ENCODE measurements at places on chromosomes 16 and 17.

DNA sequence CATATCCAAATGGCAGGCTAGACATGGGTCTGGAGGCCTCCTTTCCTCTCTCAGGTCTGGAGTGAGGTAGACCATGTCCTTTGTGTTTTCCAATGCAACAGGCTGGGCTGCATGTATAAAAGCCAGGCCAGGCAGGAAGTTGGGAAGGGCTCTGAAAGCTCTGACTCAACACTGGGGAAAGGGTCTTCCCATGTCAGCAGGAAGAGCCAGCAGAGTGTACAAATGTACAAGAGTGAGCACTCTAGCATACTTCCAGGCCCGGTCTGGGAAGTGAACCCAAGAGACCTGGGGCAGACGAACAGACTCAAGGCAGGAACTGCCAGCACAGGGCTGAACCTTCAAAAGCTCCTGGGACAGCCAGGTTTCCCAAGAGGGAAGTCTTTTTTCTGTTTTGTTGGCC lies 7.0 kb downstream of the ATPAF2 start:
- DNase-seq = no peak

GRCh38 chr17:56290101-56290801 lies 137.0 kb downstream of the ANKFN1 start:
- no peak for DNase-seq

- DNase-seq = no peak
Measured at GRCh38 chr16:57935904-57936303, 35.0 kb downstream of the CNGB1 start.

DNA sequence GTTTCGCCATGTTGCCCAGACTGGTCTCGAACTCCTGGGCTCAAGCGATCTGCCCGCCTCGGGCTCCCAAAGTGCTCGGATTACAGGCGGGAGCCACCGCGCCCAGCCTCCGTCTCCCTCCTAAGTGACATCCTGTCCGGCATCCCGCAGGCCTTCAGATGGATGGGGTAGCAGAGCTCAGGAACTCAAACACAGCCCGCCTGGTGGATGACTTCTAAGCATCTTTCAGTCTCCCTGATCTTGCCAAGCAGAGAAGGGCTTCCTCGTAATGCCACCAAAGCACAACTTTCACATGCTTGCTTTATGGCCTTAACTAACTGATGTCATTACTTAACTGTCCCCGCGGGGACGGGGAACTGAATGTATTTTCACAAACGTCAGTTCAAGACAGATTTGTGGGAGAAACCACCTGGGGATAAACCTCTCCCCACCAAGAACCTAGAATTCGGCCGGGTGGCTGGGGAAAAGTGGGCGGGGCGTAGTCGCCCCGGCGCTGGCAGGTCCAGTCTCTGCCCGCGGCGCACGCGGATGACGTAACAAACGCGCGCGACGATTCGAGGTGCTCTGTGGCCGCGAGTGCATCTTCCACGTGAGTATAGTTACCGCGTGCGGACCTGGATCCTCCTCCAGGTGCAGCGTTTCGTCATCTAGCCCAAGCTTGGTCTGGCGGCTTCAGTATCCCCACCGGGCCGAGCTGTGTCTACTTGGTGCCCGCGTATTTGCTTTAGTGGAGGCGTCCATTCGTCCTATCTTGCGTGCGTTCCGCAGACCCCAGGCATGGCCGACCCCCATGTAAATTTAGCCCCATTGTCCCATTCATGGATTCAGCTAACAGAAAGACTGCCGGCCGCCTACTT lies at the start of gene PFAS:
Gene PFAS (plus strand): TSS at position 539 of the 857 bp plus-strand sequence. CDS start 4,649 bp downstream, outside the sequence.
- peak; percentile 80 for DNase-seq

DNA sequence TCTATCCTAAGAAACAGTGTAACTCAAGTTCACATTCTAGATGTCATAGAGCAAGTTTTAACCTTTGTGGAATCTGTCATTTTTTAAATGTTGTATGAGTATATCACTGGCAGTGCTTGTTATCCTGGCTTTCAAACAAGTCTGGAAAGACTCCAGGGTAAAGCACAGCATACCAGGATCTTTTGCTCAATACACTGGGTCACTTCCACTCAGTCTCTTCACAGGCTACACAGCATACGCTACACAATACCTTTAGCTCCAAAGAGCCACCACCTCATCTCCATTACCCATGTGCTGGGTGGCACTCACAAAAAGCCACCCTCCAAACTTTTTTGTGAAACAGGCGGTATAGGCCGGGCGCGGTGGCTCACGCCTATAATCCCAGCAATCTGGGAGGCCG lies 69.5 kb downstream of the PARN start:
- no peak for DNase-seq

DNA sequence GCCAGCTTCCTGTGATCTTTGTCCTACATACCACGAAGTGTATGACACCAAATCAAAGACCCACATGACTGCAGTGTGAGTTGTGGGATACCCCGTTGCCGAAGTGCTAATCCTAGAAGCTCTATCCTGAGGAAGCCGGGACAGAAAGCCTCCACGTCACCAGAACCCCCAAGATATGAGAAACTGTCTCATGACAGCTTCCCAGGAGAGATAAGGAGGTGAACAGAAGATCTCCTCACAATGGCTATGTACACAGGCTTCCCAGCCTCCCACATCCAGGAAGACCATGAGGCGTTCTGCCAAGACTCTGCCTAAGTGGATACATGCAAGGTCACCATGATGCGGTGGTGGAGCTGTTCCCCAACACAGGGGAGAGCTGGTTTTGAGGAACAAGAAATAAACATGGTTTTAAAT lies 37.1 kb downstream of the TRIM25 start:
- DNase-seq = no peak

GRCh38 chr17:69609473-69610305 lies 195.2 kb downstream of the MAP2K6 start:
- no peak for DNase-seq

DNA sequence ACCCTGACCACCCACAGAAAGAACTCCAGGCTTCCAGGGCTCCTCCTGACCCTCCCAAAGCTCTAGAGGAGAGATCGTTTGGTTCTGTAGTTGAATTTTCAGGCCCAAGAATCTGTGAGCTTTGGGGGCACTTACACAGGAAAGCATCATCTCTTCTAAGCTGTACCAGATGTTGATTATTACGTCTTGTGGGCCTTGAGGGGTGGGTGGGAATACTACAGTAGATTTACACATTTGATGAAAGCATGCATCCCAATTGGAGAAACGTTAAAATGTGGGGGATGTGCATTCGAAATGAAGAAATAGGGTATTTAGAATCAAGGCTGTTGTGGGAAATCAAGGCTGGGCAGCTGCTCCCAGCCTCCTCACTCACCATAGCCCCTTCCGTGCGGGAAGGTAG lies 61.9 kb downstream of the MGAT5B start:
- no peak for DNase-seq

GRCh38 chr16:24769806-24770205 lies 40.4 kb downstream of the TNRC6A start:
- DNase-seq = peak; percentile 27

DNA sequence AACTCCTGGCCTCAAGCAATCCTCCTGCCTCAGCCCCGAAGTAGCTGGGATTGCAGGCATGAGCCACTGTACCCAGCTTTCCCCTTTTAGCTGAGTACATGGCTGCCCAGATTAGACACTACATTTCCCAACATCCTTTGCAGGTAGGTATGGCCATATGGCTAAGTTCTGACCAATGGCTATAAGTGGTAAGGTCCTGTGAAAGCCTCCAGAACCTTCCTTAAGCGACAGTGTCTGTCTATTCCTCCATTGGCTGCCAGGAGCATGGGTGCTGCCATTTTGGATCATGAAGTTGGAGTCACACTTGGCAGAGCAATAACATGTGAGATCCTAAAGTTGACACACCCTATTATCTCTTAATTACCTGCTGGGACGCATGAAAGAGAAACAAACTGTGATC lies 24.4 kb upstream of the CRHR1 start:
- no peak for DNase-seq

GRCh38 chr17:77579131-77579530 lies 379.4 kb upstream of the TNRC6C start:
- DNase-seq = no peak

DNA sequence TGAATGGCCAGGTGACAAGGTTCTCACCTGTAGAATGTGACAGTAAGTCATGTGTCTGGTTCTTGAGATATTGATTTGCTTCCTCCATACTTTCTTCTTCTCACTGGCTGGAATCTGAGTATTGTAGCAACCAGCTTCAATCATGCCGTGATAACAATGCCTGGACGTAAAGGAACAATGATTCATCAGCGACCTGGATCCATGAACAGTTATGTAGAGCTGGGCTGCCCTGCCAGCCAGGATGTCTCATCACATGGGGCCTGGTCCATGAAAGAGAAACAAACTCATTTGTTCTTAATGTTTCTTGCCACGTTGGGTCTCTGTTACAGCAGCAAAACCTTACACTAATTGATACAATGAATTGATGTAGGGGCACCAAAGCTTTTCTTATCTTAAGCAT lies 627.2 kb downstream of the TOX3 start:
- DNase-seq = no peak

- DNase-seq = peak; percentile 4
Measured at GRCh38 chr16:30570636-30571444, 674 bp downstream of the ZNF688 start.

- no peak for DNase-seq
Measured at GRCh38 chr16:10930755-10931093, 11.5 kb downstream of the DEXI start.

DNA sequence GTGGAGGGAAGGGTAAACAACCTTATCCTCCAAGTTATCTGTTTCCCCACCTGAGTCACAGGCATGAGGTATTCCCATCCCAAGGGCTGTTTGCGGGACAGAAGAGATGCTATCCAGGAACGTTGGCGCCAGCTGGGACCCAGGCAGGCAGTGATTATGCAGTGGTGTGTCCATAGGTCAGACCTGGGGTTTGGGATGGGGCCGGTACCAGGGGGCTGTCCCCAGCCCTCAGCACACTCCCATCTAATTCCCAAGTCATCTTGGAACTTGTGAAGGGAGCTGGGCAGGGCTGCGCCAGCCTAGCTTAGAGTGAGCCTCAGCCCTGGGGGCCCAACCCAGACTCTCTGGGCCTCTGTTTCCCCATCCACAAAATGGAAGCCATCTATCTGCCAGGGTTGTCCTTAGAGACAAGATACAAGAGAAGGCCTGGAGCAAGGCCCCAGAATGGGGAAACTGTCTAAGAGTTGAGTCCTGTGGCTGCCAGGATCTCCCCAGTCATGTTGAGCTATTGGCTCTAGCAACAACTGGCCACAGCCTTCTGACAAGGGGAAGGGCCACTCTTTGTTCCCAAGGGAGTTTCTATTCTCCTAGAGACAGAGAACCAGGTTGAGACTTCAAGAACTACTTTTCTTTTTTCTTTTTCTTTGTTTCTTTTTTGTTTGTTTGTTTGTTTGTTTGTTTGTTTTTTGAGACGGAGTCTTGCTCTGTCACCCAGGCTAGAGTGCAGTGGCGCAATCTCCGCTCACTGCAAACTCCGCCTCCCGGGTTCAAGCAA lies 9.8 kb upstream of the JUP start:
- DNase-seq = no peak

GRCh38 chr16:12272264-12272663 lies 295.7 kb downstream of the SNX29 start:
- DNase-seq = no peak

GRCh38 chr16:52389045-52389444 lies 157.9 kb downstream of the TOX3 start:
- DNase-seq = no peak

DNA sequence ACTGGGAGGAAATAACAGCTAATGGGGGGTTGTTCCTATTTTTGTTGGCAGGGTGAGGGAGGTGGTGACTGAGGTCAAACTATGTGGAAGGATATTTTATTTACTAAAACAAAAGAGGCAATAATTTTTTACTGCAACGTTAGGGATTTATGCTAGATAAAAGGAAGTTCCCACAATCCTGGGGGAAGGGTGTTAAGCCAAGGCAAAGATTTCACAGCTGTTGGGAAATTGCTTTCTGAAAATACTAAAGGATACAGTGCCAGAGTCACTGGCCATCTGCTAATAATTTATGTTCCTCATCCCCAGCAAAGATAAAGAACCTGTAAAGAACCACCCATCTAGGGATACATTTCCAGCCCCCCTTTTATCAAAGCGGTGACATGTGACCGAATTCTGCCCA lies 756.0 kb upstream of the RBFOX1 start:
- no peak for DNase-seq

GRCh38 chr16:52436339-52437276 lies 110.3 kb downstream of the TOX3 start:
- DNase-seq = no peak

DNA sequence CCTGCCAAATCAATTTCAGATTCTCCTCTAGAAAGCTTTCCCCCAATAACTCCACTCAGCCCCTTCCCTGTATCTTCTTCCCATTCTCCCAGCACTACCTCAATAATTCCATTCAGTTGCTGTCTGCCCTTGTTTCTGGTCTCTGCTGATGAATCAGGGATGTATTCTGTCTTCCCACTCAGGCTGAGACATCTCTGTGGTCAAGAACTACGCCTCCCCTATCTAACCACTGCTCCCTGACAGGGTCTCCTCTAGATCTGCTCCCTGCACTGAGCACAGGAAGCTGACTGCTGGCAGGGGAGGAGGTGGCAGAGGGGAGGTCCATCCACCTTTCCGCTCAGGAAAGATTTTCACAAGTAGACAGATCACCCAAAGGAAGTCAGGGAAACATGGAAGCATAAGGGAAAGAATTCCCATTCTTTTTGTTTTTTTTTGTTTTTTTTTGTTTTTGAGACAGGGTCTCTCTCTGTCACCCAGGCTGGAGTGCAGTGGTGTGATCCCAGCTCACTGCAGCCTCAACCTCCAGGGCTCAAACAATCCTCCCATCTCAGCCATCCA lies 16.9 kb upstream of the SP2 start:
- DNase-seq = no peak

DNA sequence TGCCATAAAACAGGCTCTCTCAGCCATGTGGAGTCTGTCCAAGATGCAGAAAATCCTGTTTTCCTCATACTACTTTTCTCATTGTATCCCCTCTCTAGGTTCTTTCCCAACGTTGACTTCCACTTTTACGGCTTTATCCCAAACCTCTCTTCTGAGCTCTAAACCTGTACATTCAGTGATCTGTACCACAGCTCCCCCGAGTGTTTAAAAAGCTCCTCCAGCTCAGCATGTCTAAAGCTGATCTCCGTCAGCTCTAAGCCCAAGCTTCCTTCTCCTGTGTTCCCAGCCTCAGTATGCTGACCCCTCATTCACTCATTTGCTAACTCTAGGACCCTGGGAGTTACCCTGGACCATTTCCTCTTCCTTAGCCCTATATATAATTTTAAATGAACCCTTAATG lies 144.6 kb downstream of the DNAH9 start:
- DNase-seq = no peak

- no peak for DNase-seq
Measured at GRCh38 chr16:22355487-22355908, 18.9 kb downstream of the CDR2 start.

DNA sequence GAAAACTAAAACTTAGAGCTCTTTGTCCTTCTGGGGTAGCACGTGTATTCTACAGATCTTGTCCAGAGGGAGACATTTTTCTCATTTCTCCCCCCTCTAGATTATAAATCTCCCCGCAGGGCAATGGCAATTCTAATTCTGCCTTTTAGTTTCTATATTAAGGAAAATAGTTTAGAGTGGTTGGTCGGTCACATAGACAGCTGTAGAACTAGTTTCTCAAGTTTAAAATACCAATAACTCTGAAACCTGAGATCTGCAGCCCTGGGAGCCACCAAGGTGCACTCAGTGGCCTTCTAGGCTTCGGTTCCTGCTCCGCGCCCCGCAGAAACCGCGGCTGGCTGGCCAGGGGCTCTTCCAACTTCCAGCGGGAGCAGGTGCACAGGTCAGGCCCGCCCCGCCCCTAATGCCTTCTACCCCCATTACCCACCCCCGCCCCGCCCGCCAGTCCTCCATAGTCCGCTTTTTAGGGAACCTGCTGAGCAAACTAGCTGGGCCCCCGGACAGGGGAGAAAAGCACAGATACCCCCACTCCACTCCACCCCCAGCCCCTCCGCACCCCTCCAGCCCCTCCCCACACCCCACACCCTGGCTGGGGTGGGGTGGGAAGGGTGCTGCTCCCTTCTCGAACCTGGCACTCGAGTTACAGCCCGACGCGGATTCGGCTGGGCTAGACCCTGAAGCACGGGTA lies 431 bp downstream of the SLFN11 start:
- DNase-seq = no peak
